ENCODE measurements at places on chromosomes 3 and 15.

DNA sequence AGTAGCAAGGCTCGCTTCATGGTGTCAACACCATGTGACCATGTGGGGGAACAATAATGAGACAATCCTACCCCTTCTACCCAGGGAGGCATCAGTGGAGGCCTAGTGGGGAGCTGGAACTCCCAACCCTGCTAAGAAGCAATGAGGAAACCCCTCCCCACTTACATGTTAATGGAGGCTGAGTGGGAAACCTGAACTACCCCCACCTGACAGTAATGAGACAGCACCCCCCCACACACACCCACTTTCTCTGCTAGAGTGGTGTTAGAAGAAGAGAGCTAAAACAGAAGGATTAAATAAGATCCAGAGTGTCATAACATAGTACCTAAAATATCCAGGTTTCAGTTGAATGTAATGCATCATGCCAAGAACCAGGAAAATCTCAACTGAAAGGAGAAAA lies 78.6 kb downstream of the NEO1 start:
- DNase-seq: no peak

GRCh38 chr3:61903931-61904657 lies 342.7 kb downstream of the PTPRG start:
- DNase-seq: no peak

DNA sequence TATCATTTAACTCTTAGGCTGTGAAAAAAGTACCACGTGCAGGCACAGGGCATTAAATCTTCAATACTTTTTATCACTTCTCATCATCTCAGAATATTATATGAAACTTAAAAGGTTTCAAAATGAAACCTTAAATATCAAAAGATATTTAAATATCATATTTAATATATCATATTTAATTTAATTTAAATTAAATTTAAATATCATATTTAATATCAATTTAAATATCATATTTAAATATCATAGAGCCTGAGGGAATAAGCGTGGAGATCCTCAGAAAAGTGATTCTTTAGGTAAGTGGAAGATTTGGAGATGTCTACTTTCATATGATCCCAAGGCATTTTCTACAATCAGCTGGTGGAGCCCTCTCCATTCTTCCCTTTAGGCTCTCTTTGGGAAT lies 716.6 kb downstream of the OTOL1 start:
- DNase-seq: no peak

GRCh38 chr15:91283155-91283554 lies 183.1 kb downstream of the SV2B start:
- DNase-seq: no peak

GRCh38 chr15:82894971-82895520 lies 57.5 kb downstream of the HOMER2 start:
- DNase-seq: no peak

DNA sequence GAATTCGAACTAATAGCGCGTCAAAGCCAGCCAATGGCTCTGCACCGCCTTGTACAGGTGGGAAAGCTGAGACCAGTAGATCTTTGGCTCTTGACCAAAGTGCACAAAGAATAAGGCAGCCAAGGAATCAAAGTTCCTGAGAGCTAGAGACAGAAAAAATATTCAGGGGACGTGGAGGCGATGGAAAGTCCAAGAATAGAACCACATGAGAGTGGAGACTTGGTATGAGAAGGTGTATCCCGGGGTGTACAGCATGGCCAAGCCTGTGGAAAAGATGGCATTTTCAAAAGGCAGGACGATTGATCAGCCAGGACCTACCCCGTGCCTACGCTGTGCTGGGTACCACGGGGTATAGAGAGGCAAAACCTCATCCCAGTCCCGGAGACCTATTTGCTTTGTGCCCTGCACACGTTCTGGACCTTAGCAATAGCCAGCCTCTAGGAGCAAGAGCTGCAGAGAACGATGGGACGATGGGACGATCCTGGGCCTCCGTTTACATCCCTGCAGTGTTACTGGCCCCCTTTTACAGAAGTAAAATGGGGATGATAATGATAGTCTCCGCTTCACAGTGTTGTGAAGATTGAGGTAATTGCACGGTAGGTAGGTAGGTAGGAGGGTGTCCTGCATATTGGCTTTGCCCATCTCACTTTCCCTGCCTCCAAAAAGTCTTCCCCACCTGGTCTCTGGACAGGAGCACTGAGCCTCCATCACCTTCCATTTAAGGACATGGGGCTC lies 583 bp upstream of the RBSN start:
- DNase-seq: no peak

DNA sequence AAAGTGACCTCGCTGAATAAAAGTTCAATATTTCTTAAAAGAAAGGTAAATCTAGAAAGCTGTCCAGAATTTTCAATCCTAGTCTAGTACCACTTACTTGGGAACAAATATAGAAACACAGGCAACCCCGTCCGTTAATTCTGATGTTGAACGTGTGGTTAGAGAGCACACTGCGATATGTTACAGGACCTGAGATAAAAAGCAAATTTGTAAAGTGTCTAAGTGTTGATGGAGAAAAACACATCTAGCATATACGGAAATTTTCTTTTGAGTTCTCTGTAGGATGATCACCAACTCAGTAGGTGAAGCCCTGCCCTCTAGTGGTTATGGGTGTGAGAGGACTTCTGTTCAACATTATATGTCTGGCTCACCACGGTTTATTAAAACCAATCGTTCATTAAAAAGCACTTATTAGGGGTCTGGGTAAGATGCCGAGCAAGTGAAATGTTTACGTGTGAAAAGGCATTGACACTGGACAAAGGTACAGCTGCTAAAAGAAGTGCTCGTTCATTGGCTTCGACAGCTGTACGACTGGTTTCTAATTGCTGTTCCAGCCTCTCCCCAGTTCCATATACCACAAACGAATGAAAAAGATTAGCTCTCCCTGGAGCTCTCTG lies 1.0 kb upstream of the ATP2C1 start:
- peak; percentile 58 for DNase-seq

DNA sequence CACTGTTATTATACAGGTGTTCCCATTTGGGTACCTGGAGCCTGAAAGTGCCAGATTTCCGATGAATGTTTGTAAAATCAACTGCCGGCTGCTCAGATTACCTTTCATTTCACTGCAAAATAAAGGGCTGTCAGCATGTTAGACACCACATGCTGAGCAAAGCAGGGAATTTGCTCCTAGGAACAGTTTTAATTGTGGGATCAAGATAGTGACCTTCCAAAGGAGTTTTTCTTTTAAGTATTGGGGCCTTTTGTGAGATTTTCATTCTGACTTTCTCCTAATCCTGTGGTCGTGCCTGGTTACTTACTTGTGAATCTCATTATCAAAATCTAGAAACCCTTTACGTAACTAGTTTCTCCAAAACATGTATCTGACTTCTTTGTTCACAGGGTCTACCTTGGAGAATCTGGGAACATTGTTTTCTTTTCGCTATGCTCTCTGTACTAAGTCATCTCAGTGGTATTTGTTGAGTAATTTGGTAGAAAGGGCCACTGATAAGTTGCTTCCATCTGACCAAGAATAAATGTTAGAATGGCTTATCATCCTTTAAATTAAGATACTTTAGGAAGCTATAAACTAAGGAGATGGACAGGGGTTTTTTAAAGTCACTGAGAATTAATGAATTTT lies 40.8 kb upstream of the LRTM1 start:
- DNase-seq: no peak

- no peak for DNase-seq
Observed at GRCh38 chr3:31873254-31873820, 107.7 kb downstream of the OSBPL10 start.

DNA sequence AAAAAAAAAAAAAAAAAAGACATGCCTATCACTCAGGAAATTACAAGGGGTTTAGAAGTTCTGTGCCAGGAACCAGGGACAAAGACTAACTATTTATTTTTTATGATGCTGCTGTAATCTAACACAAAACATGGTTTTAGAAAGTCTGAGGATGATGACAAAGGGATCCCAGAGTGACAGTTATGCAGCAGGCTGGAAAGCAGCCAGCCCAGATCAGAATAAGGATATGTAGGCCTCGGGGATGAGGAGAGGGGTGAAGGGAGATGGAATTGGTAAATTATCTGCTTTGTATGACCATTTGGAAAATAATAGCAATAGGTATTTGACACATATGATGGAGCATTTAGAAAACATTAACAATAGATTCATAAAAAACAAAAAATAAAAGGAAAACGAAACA lies 34.1 kb upstream of the NMD3 start:
- no peak for DNase-seq

GRCh38 chr3:414063-414462 lies 217.5 kb downstream of the CHL1 start:
- DNase-seq: no peak

DNA sequence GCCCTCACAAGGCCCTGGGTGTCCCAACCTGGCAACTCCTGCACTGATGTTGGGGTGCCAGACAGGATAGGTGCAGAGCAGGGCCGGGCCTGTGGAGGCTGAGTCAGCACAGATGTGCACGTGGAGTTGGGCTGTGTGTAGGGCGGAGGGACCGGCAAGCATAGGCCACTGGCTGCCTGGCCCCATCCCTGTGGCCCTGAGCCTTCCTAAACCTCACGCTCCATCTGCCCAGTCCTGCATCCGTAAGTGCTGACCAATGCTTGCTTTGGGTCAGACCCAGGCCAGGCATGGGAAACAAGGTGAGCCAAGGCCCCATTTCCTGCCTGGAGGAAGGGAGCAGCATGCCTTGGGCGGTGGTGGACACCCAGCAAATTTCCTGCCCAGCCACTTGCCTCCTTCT lies 5.8 kb upstream of the IQSEC1 start:
- DNase-seq: no peak

DNA sequence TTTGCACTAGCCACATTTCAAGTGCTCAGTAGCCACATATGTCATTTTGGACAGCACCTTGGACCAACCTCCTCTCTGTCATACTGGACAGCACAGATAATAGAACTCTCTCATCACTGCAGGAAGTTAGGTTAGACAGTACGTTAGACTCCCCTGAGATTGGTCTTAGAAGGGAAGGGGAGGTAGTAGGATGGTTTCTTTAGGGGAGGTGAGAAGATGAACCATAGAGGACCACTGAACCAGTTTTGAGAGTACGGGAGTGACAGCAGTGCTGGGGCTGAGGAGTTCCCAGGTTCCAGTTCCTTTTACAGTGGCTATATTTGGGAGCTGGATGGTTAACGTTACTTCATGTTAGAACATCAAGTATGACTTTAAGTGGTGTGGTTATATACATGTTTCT lies 7.8 kb downstream of the LRCH3 start:
- no peak for DNase-seq

- no peak for DNase-seq
Observed at GRCh38 chr3:154139996-154140436, 18.8 kb downstream of the ARHGEF26 start.

- no peak for DNase-seq
Observed at GRCh38 chr3:159857840-159858239, 130.8 kb upstream of the IL12A start.

DNA sequence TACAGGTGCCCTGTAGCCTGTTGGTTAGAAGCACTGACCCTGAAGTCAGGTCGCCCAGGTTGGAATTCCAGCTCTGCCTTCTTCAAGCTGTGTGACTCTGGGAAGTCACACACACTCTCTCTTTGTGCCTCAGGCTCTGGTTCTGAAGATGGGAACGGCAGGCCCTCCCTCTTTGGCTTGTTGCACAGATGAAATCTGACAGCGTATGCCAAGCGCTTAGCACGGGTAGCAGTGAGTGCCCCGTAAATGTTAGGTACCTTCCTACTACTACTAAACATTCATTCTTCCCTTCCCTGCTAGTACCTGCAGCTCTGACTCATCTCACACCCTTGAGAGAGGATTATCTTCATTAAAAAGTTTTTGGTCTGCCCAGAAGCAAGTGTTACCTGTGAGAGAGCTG lies 139.0 kb downstream of the PGPEP1L start:
- no peak for DNase-seq

DNA sequence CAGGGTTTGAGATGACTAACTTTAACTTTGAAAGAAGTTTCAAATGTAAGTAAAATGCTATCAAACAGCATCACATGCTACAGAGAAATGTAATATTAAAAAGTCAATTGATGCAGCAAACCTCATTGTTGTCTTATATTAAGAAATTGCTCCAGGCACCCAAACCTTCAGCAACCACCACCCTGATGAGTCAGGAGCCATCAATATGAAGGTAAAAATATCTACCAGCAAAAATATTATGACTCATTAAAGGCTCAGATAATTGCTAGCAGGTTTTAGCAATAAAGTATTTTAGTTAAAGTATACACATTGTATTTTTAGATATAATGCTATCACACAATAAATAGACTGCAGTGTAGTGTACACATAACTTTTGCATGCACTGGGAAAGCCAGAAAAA lies 746.3 kb downstream of the ZPLD1 start:
- DNase-seq: no peak

- DNase-seq: no peak
Observed at GRCh38 chr15:38153781-38154180, 98.9 kb upstream of the SPRED1 start.

DNA sequence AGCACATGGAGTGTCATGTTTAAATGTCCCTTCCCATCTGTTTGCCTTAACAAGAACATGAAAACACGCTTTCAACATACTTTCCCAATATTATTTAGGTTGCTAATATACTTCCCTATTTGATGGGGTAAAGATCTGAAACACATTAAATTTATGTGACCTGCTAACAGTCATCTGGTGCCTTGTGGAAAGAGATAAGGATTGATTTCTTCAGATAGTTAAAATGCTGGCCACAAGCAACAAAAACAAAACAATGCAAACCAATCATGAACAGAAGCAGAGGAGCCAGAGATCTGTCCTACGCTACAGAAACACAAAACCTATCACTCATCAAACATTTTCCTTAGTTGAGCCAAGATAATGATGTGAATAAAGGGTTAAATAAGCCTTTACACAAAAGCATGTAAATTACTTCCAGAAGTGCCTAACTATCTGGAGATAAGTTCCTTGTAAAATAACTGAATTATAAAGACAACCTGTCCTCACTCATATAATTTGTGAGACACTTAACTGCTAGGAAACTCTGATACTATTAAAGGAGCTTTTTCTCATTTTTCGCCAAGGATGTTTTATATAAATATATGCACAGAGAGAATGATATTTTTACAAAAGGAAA lies 109.9 kb downstream of the NSUN3 start:
- DNase-seq: no peak

DNA sequence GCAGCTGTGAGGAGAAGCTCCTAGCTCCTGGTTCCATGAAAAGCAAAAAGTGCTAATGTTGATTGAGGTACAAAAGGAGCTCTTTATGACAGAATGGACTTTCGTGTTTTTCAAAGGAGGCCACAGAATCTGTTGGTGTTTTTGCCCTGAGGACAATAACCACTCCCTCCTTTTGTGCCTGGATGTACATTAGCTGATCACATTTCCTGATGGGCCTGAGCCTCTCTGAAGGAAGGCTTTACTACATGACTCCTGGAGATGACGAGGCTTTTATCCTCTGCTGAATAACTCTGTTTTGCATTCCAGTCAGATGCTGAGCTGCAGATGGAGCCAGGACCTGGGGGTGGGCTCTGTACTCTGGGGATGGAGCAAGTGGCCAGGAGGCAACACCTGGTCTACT lies 301.9 kb downstream of the CACNA2D3 start:
- DNase-seq: no peak

DNA sequence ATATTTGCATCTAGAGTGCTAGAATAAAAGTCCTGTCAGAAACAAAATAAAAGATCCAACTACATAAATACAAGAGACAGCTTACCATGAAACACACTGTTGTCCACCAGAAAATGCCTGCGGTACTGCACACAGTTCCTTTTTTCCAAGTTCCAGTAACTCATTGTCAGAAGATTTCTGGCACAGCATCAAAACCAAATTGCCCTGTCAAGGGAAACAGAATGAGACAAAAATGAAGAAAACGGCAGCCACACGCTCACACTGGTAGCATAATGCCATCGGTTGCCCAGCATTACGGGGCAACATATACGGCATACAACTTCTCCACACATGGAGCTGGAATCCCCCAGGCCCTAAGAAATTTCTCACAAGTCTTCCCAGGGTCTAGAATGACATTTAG lies 40.8 kb downstream of the PLCH1 start:
- no peak for DNase-seq

GRCh38 chr15:36428102-36428845 lies 151.2 kb upstream of the CDIN1 start:
- no peak for DNase-seq

Data from stimulated activated CD4-positive, alpha-beta T cell treated with anti-CD3 and anti-CD28 coated beads, TNF-alpha, amount 100 ng/mL, for 24 hours (primary cell).